AG20443 (cell line): ENCODE measurements at places on chromosomes 2 and 18.

DNA sequence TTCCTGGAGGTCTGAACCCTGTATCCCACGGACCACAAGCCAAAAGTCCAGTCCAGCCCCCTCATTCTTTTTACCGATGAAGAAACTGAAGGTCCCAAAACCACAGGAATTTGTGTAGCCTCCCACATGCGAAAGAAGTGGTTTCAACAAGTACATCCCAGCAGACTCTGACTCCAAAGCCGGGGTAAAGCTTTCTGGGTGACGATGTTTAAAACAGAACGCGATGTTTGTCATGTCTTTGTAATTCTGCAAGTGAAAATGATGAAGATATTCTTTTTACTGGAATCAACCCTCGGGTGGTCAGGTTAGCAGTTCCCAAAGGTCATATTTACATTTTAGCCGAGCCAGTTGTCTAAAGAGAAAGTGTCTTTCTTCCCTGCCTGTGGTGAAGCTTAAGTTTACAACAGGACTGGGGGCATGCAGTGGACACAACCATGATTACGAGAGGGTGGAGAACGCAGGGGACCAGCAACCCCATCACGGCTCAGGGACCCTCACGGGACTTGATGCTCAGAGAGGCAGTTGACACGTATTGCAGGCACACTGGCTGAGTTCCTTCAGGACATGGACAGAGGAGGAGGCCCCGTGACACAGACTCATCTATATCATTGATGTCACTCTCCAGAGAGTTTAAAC lies 17.8 kb upstream of the TMEM131 start:
- DNase-seq = no peak

GRCh38 chr2:233480490-233481202 lies 85.9 kb downstream of the USP40 start:
- no peak for DNase-seq

GRCh38 chr18:5966514-5966913 lies 71.2 kb upstream of the TMEM200C start:
- no peak for DNase-seq

- DNase-seq = no peak
Measured at GRCh38 chr2:188631037-188631809, 339.5 kb downstream of the GULP1 start.

DNA sequence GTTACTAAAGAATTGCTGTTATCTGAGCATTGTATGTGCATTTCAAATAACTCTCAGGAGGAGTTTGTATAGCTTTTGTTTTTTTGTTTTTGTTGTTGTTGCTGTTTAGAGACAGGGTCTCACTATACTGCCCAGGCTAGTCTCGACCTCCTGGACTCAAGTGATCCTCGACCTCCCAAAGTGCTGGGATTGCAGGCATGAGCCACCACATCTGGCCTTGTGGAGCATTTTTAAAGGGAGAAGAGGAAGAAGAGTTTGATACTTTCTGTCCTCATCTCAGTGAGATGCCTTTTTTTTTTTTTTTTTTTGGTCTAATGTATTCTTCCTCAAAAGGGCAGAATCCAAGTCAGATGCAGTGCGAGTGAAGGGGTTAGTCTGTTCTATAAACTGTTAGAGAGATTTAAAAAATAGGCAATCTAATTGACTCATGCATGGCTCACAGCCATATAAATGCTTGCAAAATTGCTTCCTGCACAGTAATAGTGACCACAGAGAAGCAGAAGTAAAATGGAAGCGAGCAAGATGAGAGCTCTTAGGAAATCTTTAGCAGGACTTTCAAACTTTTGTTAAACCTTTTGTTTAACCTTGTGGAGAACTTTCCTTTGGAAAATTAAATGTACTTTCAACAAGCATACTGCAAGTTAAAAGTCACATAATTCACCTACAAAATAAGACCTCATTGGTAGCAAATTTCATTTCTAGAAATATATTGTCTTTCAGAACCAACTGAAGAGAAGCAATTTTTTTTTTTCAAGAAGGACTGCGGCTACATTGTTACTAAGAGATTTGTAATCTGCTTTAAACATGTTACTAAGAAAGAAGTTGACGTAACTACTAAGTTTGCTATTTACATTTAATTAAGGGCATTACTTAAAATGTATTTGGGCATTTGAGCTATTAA lies 52.3 kb upstream of the ROCK1 start:
- peak; percentile 74 for DNase-seq

DNA sequence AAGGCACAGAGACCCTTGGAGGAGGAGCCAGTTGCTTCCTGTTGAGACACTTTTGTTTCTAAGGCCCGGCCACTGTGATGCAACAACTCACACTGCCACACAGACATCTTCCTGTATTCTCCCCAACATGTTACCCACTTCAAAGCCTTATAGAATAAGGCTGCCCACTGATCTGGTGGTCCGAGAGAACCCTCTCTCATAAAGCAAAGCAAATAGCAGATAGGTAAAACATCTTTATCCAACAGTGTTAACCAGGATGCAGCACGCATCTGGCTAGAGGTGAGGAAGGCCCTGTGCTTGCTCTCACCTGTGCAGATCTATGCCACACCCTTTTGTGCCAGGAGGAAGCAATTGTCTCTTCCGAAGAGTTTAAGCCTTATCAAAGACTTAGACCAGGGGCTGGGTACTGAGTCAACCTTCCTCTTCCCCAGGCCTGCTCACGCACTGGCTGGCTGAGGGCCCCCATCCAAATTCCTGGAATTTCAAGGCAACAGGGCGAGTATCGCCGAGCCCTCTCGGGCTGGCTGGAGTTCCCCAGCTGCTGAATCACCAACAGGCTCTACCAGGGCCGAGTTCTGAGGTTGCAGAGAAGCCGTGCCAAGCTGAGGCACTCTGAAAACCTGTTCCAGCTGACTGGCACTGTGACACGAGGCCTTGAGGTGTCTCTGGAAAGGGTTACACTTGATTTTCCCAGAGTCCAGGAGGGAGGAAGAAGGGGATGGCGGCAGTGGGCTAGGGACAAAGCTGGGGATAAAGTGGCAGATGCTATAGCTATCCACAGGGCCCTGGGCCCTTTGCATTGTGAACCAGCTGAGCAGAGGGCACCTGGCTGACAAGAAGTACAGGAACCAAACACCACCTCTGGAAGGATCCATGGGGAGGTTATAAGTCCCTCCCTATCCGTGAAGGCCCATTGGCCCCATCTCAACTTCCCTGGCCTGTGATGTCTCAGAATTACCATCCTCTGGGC lies 29.3 kb downstream of the TGFA start:
- DNase-seq = peak; percentile 95

DNA sequence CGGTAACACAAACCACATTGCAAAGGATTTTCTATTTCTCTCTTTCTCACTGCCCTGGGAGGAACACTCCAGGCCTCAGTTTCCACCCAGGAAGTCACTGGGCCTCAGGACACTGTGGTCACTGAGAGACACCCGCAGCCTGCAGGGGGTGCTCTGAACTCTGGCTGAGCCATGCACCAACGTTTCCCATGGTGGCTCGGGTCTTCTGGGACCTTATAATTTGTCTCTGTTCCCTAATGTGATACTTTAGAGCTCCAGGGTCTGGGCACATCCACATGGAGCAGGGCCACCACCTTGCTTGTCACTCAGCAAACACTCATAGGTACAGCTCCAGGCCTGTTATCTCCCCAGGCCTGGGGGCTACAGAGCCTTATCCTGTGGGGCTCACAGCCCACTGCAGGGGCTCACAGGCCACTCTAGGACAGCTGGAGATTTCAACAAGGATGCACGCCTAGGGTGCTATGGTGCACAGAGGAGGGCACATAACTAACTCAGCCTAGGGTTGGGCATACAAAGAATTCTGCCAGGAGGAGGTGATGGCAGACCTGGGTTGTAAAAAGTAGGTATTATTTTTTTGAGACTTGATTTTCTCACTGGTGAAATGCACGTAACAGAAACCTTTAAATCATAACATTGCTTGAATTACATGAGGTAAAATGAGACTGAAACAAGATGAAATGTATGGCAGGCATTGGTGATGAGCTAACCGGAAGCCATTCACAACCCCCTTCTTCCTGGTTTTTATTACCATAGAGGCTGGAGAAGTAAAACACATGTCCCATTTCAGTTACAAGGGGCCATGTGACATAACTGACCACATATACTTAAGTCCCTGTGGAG lies 3.0 kb upstream of the HS1BP3 start:
- no peak for DNase-seq

- no peak for DNase-seq
Measured at GRCh38 chr18:45241271-45241670, 374.0 kb upstream of the SLC14A2 start.

GRCh38 chr2:197804758-197805714 lies 643 bp downstream of the PLCL1 start:
- peak; percentile 51 for DNase-seq

DNA sequence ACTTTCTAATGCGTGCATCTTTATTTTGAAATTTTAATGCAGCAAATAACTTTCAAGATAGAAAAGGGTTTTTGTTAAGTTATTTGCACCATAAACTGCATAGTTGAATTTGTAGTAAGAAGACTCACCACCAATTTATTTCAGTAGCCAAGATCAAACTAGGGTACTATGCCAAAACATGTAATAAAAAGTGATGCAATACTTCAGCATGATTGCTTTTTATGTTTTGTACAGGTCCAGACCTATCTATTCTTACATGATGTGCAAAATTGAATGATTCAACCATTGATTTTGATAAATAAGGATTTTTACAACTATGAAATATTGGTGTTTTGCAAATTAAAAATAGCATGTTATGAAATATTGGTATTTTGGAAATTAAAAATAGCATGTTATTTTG lies 26.7 kb downstream of the AGPS start:
- peak; percentile 12 for DNase-seq
